NCI-H510A (cell line): ENCODE measurements at places on chromosomes 6 and 20.

GRCh38 chr6:42507901-42508300, 55.9 kb upstream of the UBR2 start:
- no peak for DNase-seq

GRCh38 chr20:46148313-46149208, 30.4 kb downstream of the CD40 start:
- no peak for DNase-seq

DNA sequence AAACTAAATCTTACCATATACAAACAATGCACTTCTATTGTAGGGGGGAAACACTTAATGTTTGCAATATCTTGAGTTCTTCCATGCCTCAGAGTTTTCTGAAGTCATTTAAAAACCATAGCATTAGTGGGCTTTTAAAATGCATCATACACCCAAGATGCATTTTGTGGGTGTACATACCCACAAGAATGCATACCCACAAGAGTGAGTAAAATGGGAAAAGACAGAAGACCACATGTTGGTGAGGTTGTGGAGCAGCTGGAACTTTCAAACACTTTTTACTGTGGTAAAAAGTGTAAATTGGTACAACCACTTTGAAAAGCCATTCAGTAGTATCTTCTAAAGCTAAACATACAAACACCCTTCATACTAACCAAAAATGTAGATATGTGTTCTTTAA, 57.5 kb downstream of the CYB5R4 start:
- no peak for DNase-seq

DNA sequence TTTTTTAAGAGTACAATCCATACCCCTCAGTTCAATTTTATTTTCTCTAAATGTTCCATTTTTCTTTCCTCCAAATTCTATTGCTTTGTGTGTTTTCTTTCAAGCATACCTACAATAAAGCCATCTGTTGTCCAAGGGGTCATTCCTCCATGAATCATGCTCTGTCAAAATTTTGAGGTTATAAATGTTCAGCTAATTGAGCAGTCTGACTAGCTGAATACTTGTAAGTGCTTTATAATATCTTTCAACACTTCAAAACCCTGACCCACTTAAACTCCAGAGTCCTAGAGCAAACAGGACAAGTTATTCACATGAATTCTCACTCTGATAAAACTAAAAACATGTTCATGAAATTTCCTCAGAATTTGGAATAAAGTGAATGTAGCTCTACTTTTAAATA, 33.4 kb upstream of the EYA4 start:
- no peak for DNase-seq

DNA sequence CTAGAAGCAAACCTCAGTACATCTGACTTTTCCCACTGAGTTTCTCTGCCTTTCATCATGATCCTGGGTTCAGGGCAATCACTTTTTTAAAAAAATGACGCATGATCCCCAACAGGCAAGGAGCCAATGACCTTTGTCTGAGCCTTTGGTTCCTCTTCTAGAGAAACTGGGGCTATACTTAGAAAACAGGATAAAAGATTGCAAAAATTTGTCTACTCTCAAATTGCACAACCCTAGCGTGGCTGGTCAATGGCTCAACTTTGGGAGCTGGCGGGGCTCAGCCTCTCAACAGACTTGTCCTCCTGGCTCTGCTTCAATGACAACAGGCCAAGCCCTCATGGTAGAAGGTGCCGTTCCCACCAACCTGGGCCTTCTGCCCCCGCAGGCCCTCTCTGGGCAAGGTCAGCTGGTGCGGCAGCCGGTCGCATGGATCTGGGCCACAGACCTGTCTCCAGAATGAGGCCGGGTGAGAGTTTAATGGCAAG, 48.7 kb downstream of the PDYN start:
- DNase-seq: no peak

- DNase-seq: no peak
These were observed 94.0 kb downstream of the CD83 start for GRCh38 chr6:14211562-14211942.

- DNase-seq: no peak
These were observed 54.9 kb upstream of the SMOC2 start for GRCh38 chr6:168385858-168386735.

- DNase-seq: peak; percentile 23
These were observed 30.9 kb downstream of the ZFP64 start for GRCh38 chr20:52160621-52161204.

- DNase-seq: no peak
These were observed 52.1 kb upstream of the BEND6 start for GRCh38 chr6:56902641-56903464.

DNA sequence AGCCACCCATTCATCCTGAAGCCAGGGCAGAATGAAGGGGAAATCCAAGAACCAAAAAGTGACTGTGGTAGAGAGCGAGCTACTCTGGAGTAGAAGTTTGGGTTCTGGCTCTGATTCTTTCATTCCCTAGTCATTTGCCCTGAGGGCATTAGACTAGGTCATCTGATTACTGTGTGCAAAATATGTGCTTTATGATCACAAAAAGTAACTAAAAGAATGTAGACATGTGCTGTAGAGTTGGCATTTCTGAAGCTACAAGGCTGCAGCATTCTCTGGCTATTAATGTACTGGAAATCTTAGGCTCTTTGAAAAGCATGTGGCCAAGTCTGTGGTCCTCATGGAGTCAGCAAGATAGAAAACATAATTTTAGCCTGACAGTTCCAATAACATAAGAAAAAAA, 94.2 kb downstream of the TBC1D7 start:
- no peak for DNase-seq

DNA sequence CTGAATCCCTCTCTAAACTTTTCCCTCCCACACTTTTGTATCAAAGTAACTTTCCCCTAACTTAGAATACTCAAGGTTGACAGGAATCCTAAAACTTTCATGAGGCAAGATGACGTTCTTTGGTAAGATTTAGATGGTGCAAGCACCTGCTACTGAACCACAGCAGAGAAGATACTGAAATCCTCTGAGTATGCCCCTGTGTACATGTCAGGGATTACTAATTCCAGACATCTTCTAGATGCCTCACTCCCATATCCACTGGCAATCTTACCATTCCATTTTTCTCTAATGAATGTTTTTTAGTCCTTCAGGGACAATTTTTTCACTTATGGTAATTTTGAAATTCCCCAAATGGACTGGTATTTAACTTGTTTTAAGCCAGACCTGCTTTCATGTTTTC, 9.1 kb downstream of the APOBEC2 start:
- DNase-seq: no peak

DNA sequence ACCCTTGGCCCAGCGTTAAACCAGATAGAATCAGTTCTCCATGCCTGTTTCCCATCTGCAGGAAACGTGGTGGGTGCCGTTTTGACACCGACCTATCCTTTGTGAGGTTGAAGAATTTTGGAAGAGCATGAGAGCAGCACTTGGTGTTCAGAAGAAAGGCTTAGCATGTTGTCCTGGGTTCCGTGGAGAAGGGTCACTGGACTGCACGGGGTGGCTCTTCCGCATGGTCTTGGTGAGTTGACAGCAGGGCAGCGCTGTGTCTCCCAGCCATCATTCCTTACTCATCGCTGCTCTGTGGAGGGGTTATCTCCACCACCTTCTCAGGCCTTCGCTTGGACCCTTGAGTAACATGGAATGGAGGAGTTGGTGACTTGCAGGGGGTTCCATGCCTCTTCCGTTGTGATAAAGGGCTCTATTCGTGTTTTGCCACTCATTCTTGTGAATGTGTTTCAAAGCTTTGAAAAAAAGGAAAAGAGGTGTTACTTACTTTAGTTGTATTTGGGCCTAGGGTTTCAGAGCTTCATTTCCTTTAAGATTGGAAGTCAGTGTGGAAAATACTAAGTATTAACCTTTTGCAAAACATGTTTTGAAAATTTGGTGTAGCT, 8.2 kb downstream of the HIVEP1 start:
- no peak for DNase-seq

GRCh38 chr6:87908978-87909811, 138.4 kb upstream of the SPACA1 start:
- no peak for DNase-seq

GRCh38 chr6:38218235-38218634, 398.7 kb downstream of the ZFAND3 start:
- DNase-seq: no peak

GRCh38 chr6:166032366-166033200, 135.1 kb downstream of the TBXT start:
- no peak for DNase-seq

DNA sequence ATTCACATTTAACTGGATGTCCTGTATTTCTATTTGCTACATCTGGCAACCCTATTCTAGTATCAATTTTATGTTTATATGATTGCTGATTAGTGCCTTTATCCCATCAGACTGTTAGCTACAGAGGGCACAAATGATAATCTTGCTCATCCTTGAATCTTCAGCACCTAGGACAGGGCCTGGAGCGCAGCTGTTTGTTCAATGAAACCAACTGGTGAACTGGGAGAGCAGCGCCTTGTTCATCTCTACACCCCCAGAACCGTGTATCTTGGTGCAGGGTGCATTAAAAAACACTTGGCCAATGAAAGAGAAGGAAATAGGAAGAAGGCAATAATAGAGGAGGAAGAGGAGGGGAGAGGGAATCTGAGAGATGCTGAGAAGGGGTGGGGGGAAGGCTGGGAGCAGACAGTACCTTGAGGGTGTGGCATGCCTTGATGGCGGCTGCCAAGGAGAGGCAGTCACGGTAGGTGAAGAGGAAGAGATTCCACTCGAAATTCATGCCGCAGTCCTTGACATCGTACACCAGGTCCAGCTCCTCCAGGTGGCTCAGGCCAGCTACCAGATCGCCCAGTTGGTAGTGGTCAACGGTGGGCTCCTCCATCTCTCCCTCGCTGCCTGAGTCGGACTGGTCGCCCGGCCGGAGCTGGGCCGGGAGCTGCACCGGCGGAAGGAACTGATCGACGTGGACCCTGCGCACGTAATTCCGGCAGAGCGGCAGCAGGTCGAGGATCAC, 15.5 kb downstream of the TMEM151B start:
- no peak for DNase-seq

DNA sequence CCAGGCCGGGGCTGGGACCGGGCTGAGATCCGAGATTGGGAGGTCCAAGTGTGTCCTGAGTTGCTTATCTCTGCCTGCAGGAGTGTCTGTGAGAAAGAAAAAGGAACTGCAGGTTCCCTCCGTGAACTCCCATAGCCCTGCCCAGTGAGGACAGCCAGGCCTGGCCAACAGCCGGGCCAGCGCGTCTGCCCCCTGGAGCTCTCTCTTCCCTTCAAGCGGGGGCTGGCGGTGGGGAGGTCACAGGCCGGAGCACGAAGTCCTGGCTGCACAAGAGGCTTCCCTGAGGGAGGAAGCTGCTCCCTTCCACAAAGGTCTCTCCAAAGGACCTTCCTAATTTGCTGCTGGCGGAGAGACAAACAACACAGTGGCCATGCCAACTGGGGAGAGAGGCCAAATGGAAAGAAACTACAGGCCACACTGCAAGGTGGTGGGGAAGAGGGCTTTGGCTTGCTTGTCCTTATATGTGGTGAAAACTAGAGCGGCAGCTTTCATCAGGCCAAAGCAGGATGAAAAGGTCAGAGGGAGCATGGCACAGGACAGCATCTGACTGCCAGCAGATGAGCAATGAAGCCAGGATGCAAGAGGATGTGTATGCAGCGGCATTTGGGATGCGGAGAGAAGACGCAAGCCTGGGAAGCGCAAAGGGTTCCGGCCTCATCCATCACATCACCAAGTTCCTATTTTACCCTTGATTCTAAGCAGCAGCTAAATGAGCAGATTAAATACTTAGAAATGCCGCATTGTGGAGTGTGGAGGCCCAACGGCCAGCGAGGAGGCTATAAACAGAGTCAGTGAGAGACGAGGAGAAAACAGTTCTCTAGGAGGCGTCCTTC, 260.0 kb downstream of the ERMARD start:
- DNase-seq: no peak

- no peak for DNase-seq
These were observed 27.7 kb upstream of the LAMA4 start for GRCh38 chr6:112281821-112282615.

DNA sequence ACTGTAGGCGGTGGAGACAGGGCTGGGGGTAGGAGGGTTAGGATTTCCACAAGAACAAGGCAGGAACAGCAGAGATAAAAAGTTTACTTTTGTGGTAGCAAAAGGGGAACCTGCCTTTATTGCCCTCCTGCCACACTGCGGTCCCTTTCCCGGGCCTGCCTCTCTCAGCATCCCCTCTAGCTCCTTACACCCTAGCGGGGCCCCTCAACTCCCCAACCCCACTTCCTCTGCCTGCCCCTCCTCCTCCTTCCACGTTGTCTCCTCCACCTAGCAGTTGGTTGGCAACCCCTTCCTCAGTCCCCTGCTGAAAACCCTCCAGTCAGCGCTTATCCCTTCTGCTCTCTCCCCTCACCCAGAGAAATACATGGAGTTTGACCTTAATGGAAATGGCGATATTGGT, 714 bp downstream of the AIF1 start:
- no peak for DNase-seq

- DNase-seq: no peak
These were observed 41.8 kb downstream of the SRC start for GRCh38 chr20:37387519-37388269.

GRCh38 chr6:38482466-38482865, 157.3 kb downstream of the BTBD9 start:
- no peak for DNase-seq

GRCh38 chr6:12163149-12163548, 127.0 kb upstream of the EDN1 start:
- no peak for DNase-seq

DNA sequence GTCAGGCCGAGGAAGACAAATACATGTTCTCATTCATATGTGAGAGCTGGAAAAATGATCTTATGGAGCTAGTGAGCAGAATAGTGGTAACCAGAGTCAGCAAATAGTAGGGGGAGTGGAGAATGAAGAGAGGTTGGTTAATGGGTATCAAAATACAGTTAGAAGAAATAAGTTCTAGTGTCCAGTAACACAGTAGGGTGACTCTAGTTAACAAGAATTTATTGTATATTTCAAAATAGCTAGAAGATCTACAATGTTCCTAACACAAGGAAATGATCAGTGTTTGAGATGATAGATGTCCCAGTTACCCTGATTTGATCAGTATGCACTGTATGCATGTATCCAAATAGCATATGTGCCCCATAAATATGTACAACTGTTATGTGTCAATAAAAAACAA, 128.4 kb downstream of the BCKDHB start:
- no peak for DNase-seq

GRCh38 chr6:4671587-4672115, 104.6 kb upstream of the CDYL start:
- DNase-seq: no peak

DNA sequence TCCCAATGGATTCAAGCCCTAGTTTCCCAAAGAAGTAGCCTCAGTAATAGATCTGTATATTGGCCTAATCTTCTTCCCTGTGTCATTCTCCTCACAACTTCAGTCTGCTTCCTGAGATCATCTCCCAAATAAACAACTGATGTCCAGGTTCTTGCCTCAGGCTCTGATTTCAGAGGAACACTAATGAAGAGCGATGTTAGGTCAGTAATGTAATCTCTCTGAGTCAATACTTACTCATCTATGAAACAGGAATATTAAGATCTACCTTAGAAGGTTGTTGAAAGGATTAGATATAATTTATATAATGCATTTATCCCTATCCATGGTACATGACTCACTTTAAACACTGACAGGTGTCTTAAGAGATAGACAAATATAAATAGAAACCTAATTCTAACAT, 246.0 kb upstream of the FLRT3 start:
- DNase-seq: peak; percentile 10

GRCh38 chr6:105994118-105994590, 92.0 kb upstream of the PRDM1 start:
- no peak for DNase-seq
